ENCODE measurements at places on chromosomes 1 and 21.

DNA sequence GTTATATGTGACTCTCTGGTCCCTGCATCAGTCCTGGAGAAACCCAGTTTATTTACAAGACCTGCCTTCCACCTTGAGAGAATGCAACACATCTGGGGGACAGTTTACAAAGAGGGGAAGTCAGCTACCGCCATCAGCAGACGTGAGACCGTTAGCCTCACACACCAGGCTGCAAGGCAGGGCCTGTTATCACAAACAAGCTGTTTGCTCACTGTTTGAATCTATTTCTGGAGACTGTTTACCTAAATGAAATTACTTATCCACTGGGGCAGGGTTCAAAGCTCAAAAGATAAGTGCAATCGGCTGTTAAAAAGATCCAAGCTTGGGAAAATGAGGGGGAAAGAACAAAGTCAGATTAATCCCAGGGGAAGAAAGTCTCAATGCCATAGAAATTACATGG, 134.4 kb downstream of the ZNF281 start:
- DNase-seq, result peak; percentile 24

GRCh38 chr1:167792188-167792565, 70.4 kb downstream of the MPZL1 start:
- no peak for DNase-seq

- DNase-seq, result no peak
Observed at GRCh38 chr1:100585786-100586185, 47.8 kb downstream of the GPR88 start.

- DNase-seq, result no peak
Observed at GRCh38 chr1:214391873-214392645, 111.1 kb downstream of the SMYD2 start.

GRCh38 chr1:44100183-44100868, 18.3 kb upstream of the KLF17 start:
- no peak for DNase-seq

DNA sequence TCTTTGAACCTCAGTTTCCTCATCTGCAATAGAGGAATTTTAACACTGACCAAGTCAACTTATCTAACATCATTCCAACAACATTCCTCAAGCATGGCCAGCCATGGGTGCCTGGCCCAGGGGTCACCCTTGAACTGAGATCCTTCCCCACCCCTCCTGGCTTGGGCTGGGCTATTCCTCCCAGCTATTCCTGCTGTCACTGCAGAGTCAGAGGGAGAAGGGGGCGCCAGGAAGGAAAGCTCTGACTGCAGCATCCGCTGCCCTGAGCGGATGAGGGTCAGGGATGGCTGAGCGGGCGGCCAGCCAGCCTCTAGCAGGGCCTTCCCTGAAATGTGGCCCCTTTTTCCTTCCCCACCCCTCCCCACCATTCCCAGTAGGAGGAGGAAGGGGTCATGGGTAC, 3.1 kb downstream of the TINAGL1 start:
- no peak for DNase-seq

- DNase-seq, result no peak
Observed at GRCh38 chr1:2215329-2215728, 12.8 kb upstream of the SKI start.

GRCh38 chr1:156929596-156930238, 9.3 kb downstream of the LRRC71 start:
- DNase-seq, result no peak

DNA sequence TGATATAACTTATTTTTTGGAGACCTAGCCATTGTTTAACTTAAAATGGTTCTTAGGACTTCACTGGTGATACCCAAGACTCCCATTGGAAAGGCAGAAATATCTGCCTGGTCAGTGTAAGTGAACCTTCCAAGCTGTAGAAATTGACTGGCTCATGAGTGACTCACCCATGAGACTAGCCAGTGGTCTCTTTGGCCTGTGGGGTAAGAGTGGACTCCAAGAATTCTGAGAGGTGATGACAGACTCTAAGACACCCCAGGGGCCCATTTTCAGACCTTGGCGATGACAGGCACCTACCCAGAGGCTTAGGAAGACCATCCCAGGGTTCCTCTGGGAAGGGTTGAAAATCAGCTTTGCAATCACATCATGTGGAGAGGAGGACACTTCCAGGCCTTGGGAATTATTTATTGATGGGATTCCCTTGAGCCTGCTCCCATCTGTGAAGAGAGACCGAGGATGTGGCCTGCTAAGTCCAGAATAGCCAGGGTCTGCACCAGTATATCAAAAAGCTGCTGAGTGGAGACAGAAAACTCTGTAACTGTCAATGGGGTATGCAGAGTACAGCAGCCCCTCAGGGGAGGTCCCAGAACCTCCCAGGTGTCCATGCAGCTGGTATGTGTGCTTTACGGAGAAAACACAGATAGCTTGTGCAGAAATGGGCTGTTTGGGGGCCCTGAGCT, 78.9 kb downstream of the KAZN start:
- no peak for DNase-seq

GRCh38 chr1:111628153-111628552, 8.6 kb downstream of the RAP1A start:
- no peak for DNase-seq

DNA sequence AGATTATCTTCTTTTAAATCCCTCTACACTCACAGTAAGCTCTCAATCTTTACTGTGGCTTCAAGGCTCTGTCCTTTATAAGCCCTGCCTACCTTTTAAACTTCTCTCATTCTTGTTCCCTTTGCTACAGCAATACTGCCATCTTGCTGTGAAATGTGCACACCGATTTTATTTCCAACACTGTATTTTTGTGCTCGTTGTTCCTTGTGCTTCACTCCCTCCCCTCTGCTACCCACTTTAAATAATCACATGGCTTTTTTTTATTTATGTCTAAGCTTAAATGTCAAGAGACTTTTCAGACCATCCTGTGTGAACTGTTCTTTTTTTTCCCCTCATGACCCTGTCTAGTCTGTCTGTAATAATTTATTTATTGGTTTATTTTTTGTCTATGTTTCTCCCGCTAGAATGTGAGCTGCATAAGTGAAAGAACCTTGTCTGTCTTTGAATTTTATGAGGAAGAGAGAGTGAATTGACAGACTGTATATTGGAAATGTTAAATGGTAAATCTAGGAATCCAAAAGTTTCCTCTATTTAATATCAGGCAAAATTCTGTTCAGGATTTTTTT, 45.7 kb downstream of the ABCD3 start:
- peak; percentile 12 for DNase-seq

- no peak for DNase-seq
Observed at GRCh38 chr1:108600504-108600903, 40.6 kb downstream of the EEIG2 start.

DNA sequence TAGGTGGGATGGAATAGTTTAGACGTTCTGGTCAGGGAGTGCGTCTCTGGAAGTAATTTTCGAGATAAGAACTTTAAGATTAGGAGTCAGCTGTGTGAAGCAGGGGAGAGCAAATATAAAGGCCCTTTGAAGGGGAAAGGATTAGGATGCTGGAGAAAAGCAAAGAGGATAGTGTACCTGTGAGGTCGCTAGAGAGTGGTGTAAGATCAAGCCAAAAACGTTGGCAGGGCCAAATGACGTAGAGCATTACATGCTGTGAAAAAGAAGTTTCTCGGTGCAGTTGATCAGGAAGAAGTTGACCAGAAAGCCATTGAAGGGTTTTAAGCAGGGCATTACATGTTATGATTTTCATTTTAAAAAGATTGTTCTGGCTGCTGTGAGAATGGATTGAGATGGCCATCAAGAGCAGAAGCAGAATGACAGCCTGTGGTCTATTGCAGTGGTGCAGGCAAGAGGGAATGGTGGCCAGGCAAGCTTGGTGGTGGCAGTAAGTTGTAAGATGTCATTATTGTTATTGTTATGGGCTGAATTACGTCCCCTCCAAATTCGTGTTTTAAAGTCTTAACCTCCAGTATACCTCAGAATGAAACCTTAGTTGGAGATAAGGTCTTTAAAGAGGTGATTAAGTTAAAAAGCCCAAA, 113.6 kb upstream of the KIF26B start:
- DNase-seq, result no peak

DNA sequence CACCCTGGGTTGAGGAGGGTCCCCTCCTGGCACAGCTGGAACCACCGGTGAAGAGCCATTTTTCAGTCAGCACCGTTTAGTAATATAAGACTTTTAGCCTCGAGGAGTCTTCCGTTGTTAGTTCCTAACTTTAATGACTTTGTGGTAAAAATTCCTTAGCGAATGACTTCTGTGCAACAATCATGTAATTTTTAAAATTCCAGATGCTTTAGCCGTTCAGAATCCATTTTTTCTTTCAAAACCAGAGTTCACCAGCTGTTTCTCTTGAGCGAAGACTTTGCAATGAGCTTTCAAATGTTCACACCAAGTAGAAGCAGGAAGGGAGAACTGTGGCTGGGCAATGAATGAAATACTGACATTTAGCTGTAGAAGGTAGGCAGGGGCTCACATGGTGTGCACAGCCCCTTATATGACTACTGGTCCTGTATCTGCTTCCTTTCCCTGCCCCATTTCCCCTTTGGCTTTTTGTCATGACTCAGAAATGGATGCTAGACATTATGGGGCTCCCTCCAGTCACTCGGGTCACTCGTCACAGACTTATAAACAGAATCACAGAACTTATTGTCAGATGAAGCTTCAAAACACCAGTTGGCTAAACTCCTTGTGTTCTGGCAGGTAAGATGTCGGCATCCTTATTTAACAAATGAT, 4.1 kb downstream of the DISC1 start:
- DNase-seq, result no peak

- peak; percentile 48 for DNase-seq
Observed at GRCh38 chr1:161486806-161487741, 18.2 kb upstream of the FCGR2A start.

DNA sequence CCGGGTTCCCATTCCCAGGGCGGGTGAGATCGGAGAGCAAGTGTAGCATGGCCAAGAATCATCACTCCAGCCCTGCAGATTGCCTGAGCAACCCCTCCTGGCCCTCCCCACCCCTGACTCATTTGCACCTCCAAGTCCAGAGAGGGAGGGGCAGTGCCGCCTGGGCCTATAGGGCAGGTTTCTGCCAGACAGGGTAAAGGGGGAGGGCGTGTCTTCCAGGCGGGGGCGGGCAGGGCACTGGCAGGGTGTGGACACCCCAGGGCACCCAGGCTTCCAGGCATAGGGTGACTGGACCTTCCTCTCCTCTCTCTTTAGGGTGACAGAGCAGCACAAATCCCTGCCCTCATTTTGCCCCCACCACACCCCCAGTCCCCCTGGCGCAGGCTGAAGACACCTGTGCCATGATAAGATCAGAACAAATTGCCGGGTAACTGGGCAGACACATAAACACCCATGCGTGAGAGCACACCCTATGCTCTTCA, 3.2 kb upstream of the CRYBG2 start:
- no peak for DNase-seq

GRCh38 chr1:100721526-100722207, 2.1 kb downstream of the VCAM1 start:
- DNase-seq, result no peak

- no peak for DNase-seq
Observed at GRCh38 chr1:114133129-114133528, 20.5 kb downstream of the SYT6 start.

DNA sequence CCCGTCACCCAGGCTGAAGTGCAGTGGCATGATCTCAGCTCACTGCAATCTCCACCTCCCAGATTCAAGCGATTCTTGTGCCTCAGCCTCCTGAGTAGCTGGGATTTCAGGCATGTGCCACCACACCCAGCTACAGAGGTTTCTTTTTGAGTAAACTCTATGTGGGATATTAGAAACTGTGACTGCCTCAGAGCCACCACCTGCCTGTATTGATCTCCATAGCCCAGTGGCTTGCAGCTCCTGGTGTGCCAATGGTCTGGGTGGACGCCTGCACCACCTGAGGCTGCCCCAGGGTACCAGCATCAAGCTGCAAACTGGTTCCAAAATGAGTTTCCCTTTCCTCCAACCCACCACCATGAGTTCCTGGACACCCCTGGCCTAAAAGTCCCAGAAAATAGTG, 89.7 kb upstream of the SLC44A3 start:
- no peak for DNase-seq

DNA sequence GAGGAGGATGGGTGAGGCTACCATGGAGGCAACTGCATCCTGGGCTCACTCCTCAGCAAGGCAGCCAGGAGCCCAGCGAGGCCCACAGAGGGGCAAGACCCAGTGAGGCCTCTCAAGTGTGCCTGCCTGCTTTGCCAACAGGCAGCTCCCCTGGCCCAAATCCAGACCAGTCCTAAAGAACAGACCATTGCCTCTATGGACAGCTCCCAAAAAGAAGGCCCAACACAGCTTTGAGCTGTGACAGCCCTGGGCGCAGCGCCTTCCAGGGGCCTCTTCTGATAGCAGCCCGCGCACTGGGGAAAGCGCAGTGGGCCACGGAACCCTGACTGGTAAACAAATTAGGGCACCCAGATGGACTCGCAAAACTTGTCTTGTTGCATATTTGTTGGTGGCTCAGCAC, 25.5 kb downstream of the C1orf198 start:
- DNase-seq, result no peak

- DNase-seq, result peak; percentile 71
Observed at GRCh38 chr1:169529068-169529642, 43.4 kb upstream of the SLC19A2 start.

- no peak for DNase-seq
Observed at GRCh38 chr1:233479110-233479890, 134.6 kb upstream of the KCNK1 start.

DNA sequence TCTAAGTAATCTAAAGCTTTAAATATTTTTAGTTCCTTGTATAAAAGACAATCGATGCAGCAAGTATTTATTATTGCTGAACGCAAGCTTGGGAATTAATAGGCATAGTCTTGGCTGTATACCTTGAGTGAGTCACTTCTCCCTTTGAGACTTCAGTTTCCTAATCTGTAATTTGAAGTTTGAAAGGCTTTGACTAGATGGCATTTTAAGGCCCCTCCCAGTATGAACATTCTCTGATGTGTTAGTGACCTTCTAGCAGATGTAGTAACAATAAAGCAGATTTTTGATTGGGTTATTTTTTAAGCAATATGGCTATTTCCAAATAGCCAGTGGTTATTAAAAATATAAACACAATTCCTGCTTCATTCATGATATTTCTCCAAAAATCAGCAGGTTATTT, 58.2 kb downstream of the DUSP10 start:
- DNase-seq, result no peak

GRCh38 chr21:34536311-34536710, 24.3 kb upstream of the KCNE1 start:
- DNase-seq, result no peak

GRCh38 chr1:94486990-94487389, 54.6 kb downstream of the F3 start:
- DNase-seq, result no peak

GRCh38 chr1:79150576-79150975, 144.0 kb upstream of the ADGRL4 start:
- DNase-seq, result no peak

- DNase-seq, result no peak
Observed at GRCh38 chr1:9042272-9042671, 16.0 kb upstream of the SLC2A7 start.

GRCh38 chr21:42315296-42315891, at the start of gene TFF3:
TFF3 (minus strand) TSS chr21:42315409; CDS start chr21:42315374, 35 bp downstream.
- peak; percentile 60 for DNase-seq

GRCh38 chr21:31410499-31411131, 66.6 kb upstream of the TIAM1 start:
- DNase-seq, result no peak

GRCh38 chr1:75034376-75034775, 99.8 kb upstream of the LHX8 start:
- DNase-seq, result no peak

- no peak for DNase-seq
Observed at GRCh38 chr1:243539636-243540035, 283.8 kb downstream of the SDCCAG8 start.

Measured in body of pancreas (tissue), 4 donors.